NCI-H446 (cell line): ENCODE measurements at places on chromosomes 4 and X.

DNA sequence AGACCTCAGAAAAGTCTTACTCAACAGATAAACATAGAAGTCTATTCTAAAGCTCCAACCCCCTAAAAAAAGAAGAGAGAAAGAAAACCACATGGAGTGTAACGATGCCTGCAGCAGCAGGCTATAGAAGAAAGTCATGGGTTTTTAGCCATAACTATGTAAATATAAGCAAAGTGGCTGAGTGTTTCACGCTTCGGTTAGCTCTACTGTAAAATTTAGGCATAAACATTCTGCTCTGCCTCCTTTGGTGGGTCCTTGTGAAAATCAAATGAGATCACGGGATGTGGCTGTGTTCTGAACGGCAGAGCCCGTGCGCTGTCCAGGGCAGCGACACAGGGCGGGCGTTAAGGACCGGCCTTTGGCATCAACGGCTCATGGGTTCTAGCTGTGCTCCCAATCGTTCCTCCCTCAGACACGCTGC lies 78.4 kb downstream of the IRF2 start:
- no peak for DNase-seq

- no peak for DNase-seq
Measured at GRCh38 chr4:26877961-26878360, 17.3 kb downstream of the STIM2 start.

DNA sequence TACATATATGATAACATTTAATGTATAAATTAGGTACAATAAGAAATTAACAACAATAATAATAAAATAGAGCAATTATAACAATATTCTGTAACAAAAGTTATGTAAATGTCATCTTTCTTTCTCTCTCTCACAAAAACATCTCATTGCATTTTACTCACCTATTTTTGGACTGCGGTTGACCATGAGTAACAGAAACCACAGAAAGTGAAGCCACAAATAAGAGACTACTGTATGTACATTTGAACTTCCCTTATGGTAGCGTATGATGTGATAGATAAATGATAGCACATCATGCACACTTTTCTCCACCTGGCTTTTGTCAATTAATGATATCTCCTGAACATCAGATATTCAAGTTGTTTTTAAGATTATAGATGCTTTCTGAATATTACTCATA lies 80.5 kb downstream of the HNRNPD start:
- no peak for DNase-seq

DNA sequence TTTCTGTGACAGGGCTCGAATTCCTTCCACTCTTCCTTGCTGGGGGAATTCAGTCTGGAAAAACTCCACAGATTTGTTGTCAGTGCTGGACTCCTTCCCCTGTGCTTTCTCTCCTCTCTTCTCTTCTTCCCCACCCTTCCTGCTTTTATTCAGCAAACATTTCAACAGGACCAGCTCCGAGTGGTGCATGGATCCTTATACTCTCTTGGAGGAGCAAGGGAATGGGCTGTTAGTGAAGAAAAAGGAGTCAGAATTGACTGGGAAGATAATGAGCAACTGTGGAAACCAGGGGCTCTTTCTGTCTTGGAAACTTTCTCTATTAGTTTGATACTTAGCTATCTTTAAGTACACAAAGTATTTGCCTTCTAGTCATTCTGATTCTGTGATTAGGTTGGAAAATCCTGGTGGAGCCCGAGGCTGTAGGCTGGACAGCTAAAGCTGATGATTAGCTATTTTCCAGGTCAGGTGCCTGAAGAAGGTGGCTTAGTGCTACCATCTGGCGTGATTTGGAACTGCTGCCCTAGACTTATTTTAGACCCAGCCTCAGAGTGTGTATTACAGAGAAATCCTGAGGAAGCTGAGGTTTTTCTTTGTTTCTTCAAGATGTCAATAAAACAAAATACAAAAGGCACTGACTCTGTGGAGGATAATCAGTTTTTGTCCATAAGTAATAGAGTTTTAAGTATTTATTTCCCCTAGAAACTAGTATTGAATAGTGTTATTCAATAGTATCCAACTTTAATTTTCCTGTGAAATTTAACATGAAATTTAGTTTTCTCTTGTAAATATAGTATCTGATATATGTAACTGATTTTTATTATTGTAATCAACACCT lies 38.4 kb downstream of the NAP1L5 start:
- DNase-seq = peak; percentile 61

GRCh38 chr4:188915175-188915574 lies 775.9 kb downstream of the TRIML1 start:
- no peak for DNase-seq

DNA sequence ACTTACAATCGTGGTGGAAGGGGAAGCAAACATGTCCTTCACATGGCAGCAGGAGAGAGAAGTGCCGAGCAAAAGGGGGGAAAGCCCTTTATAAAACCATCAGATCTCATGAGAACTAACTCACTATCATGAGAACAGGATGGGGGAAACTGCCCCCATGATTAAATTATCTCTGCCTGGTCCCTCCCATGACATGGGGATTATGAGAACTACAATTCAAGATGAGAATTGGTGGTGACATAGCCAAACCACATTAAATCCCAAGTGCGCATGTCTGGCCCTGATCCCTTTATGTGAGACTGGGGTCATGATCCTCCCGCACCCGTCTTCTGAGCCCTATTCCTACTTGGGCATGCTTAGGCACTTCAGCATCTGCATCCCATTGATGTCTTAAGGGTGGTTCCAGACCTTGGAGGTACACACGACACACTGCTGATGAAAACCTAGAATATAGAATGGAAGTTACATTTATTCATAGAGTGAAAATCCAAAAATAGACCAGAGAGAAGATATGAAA lies 116.0 kb downstream of the PTTG2 start:
- DNase-seq = no peak

GRCh38 chr4:153257991-153258390 lies 53.7 kb downstream of the TRIM2 start:
- DNase-seq = no peak

DNA sequence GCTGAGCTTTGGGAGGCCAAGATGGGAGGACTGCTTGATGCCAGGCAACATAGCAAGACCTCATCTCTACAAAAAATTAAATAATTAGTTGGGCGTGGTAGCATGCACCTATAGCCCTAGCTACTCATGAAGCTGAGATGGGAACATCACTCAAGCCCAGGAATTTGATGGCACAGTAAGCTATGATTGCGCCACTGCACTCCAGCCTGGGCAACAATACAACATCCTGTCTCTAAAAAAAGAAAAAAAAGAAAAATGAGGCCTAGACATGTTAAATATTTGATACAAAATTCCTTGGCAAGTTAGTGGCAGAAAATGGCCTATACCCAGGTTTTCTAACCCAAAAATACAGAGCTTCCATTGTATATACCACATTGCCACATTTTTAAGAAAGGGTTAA lies 88.1 kb upstream of the MAB21L2 start:
- DNase-seq = no peak

- no peak for DNase-seq
Measured at GRCh38 chrX:154096140-154097002, 1.1 kb downstream of the MECP2 start.

DNA sequence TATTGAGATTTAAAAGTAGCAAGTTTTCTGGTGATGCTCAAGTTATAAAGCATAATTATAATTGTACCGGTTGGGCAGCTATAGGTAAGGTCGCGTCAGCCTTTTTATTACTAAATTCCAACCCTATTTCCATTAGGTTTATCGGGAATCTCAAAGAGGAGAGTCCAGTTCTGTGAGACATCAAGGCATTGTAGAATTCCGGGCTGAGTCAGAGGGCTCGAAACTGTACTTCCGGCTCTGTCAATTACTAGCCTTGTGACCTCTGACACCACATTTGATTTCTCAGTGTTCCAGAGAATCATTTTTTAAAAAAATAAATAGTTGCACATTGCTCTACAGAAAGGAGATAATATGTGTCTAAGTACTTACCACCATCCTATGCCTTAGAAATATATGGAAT lies 4.3 kb downstream of the IL1RAPL1 start:
- DNase-seq = no peak
